Activated CD8-positive, alpha-beta memory T cell treated with anti-CD3 and anti-CD28 coated beads for 48 hours (primary cell): ENCODE measurements at places on chromosomes 11 and 22.

DNA sequence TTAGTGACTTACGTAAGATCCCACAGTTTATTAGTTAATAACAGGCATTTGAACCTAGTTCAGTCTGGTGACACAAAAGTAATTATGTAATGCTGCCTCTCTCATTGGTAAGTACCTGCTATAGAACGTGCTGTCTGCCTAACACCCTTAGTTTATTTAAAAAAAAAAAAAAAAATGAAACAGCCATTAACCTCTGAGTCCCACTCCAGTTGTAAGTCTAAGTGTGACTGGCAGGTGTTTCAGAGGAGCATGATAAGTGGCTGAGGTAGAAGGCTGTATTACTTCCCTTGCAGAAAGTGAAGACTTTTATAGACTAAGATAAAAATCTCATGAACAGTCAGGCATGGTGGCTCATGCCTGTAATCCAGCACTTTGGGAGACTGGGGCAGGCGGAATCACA is 140.5 kb downstream of the TRIM44 start:
- no peak for DNase-seq

DNA sequence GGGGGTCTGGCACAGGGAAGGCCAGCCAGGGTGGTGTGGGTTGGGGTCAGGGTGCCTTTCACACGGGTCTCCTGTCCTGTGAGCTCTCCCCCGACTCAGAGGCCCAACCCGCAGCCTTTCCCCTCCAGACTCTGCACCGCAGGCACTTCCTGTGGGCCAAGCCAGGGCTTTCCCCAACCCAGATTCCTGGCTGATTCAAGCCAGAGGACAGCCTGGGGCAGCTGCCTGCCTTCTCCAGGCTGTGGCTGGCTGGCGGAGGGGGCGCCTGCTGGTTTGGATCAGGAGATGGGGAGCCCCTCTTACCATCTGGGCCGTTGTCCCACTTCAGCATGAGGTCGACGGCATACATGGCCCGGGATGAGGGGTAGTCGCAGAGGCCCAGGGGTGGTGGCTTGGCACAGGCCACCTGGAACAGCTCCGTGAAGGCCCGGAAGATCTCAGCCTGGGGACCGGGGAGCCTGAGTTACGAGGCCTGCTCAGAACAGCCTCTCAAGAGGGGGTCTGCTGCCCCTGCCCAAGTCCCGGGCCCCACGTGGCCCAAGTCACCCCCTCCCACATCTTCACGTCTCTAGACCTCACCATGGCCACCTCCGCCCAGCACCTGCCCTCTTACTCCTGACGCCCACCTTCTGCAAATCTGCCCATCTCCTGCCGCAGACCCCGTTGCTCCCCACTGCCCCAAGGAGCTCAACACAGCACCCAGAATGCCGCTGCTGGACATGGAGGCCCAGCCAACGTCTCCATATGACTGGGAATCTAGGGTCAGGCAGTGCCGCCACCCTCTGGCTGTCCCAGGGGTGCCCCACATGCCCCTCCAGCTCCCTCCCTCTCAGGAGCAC is 17.3 kb downstream of the TSPO start:
- DNase-seq: no peak

DNA sequence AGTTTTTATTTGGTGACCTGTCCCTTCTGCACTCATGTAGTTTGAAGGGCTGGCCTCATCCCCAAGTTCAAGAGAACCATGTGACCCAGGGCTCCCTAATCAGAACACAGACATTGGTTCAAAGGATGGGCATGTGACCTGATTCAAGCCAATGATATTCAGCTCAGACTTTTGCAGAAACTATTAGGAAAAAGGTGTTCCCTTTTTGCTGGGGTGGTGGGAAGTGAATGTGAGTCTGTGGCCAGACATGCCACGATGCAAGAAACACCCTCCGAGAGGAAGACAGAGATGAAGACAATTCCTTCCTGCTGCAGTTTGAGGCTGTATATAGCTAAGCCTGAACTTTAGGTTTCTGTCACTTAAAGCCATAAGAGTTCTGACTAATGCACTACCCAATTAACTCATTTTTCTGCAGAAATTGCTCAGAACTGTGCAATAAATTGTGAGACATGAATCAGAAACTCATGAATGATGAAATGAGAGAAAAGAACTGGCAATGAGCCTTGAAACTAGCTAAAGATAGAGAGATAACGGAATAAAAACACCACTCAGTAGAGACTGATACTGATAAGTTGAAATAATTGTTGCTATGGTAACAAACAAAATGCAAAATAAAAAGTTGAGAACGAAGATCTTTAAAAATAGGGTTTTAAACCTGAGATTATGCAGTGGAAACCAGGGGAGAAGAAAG is 9.2 kb upstream of the MAPK1 start:
- peak; percentile 18 for DNase-seq

DNA sequence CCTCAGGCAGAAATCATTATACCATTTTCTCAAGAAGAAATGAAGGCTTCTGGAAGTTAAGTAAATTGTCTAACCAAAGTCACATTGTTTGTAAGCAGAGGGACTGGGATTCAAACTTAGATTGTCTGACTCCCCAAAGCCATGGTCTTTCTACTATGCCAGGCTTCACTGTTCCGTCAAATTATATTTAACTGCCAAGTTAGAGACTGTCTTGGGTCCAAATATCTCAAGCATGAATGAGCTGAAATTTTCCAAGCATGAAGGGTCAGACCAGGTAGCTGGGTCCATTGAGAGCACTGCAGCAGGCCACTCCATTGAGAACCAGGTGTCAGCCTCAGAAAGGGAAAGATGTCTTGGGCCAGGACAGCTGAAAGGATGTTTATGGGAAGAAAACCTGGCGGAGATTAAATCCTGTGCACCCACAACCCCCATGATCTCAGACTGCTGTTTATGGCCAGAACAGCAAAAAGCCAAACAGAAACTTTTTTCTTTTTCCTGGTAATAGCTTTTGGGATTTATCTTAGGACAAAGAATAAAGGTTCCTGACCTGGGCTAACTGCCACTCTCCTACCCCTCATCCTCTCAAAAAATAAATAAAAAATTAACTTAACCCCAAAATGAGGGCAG is 612.3 kb downstream of the INSC start:
- DNase-seq: no peak

- DNase-seq: no peak
Observed at GRCh38 chr11:115518983-115519628, 14.9 kb upstream of the CADM1 start.

- no peak for DNase-seq
Observed at GRCh38 chr22:29983296-29983917, 96.9 kb upstream of the HORMAD2 start.

- no peak for DNase-seq
Observed at GRCh38 chr11:30956751-30957150, 370.6 kb upstream of the MPPED2 start.

GRCh38 chr11:35177370-35177769 is 38.4 kb downstream of the CD44 start:
- DNase-seq: no peak
